ENCODE measurements at places on chromosomes 5 and 9.

DNA sequence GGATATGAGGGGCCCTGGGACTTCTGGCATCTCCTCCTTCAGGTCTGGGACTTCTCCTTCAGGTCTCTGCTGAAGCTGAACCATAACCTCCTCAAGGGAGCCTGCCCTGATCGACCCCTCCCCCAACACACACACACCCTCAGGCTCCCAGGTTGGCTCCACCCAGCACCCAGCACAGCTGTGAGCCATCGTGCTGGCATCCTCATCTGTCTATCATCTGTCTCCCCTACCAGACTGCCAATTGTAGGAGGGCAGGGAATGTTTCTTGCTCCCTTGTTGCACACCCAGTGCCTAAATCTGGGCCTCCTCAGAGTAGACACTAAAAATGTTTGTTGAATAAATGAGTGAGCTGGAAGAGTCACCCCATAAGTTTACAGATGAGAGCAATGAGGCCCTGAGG is 71.4 kb downstream of the LRSAM1 start:
- no peak for DNase-seq

DNA sequence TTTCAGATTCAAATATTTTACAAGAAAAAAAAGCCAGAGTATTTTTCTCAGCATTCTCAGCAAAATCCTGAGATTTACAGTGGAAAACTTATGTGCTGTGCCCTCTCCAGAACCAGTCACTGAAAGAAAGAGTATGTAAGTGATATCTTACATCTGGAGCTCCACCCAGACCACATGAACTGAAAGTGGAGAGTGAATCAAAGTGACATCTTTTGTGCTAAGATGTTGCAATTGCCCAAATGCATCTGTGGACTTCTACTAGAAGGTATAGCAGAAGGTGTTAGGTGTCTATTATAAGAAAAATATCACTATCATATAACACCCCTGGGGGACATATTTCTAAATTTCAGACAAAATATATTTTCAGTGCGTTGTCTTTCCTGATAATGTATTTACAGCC is 49.0 kb upstream of the RIC1 start:
- no peak for DNase-seq

GRCh38 chr5:31783731-31784130 is 144.8 kb downstream of the PDZD2 start:
- no peak for DNase-seq

- DNase-seq: no peak
Observed at GRCh38 chr5:386432-387341, 56.3 kb upstream of the EXOC3 start.

GRCh38 chr9:22255337-22255736 is 191.3 kb upstream of the DMRTA1 start:
- DNase-seq: no peak

DNA sequence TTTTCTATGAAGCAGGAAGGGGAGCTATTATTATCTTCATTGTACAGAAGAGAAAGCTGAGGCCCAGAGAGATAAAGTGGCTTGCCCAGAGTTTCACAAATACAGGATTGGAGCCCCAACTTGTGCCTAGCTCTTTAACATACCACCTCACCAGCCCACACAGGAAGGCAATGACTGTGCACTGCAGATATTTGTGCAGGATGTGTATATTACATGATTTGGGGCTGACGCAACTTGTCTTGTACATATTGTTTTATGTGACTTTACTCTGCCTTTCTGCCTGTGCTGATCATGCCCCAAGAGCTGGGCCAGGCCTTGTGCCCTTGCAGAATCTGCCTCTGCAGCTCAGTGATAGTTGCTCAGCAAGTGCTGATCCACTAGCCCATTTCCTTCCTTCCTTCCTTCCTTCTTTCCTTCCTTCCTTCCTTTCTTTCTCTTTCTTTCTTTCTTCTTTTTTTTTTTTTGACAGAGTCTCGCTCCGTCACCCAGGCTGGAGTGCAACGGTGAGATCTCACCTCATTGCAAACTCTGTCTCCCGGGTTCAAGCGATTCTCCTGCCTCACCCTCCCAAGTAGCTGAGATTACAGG is 106.6 kb upstream of the TBCA start:
- no peak for DNase-seq

DNA sequence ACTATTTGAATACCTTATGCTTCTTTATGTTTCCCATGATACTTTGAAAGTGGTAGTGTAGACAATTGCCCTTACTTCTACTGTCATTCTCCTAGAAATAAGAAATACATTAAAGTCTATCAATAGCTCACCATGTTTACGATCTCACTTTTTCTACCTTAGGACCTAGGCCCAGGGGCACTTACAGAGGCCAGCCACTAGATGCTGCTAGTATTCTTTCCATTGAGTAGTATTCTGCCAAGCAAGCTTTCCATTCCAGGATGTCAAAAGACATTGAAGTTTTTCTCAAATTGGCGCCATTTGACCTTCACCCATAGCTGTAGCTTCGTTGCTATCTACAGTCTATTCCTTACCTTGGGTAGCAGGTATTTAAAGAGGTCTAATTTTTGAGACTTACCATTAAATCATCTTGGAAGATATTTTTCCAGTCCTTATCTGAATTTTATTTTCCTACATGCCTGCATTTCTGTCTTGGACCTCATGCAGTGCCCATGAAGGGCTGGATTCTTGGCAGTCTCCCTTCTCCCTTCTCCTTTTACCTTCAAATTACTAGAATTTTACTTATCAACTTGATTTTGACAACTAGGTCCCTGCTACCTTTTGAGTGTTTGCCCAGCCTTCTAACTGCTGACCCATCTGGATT is 246.0 kb upstream of the NUDT12 start:
- DNase-seq: peak; percentile 79

- DNase-seq: peak; percentile 39
Observed at GRCh38 chr5:139688751-139689372, 40.7 kb downstream of the CXXC5 start.

GRCh38 chr5:59842999-59843398 is 50.5 kb downstream of the PDE4D start:
- DNase-seq: no peak

DNA sequence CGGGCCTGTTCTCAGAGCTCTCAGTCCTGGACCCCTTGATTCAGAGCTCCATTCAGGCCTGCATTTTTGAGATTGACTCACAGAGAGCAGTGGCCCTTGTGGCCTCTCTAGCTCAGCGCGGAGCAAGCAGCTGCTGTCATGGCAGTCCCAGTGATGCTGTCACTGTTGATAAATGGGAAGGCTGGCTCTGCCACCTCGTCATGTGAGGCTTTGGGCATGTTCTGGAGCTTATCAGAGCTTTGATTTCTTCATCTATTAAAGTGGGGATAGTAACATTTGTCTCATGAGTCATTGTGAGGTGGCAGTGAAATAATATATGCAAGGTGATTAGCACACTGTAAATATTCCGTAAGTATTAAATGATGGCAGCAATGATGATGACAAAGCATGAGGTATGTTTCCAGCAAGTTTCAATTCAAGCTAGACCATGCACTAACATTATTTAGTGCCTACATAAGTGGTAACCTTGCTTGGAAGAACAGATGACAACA is 126.4 kb upstream of the CXCL14 start:
- peak; percentile 45 for DNase-seq

DNA sequence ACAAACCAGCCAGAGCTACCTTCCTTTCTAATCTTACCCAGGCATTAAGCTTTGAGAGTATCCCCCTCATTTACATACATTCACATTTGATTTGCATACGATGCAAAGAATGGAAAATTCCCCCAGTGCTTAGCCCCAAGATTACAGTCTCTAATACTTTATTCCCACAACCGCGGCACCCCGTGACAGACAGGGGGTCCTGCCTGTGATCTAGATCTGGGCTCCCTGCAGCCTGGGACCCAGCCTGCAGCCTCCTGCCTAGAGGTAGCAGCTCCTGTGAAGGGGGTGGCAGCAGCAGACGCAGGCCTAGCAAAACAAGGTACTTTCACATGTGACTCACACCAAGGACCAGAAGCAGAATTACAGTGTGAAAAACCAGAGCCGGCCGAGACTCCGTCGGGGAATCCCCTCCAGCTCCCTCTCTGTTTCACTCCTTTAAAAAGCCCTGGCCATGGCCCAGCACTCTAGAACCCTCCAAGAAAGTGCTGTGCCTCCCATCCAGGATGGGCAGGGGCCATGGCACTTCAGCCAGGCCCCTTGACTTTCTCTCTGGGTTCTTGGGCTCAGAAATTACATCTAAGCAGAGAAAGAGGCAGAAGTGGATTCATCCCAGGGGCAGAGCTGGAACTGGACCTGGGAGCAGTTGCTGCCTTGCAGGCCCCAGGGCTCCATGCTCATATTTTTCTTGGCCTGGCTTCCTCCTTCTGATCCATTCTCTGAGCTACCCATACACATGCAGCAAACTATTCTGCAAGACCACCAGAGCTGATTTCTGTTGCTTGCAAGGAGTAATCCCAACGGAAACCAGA is 14.0 kb upstream of the TCF7 start:
- DNase-seq: peak; percentile 90
